ENCODE measurements at places on chromosomes 5 and 9.

- DNase-seq = no peak
These were observed 5.9 kb upstream of the TTC23L start for GRCh38 chr5:34833090-34833489.

- DNase-seq = no peak
These were observed 305.9 kb downstream of the MLLT3 start for GRCh38 chr9:20316372-20316771.

DNA sequence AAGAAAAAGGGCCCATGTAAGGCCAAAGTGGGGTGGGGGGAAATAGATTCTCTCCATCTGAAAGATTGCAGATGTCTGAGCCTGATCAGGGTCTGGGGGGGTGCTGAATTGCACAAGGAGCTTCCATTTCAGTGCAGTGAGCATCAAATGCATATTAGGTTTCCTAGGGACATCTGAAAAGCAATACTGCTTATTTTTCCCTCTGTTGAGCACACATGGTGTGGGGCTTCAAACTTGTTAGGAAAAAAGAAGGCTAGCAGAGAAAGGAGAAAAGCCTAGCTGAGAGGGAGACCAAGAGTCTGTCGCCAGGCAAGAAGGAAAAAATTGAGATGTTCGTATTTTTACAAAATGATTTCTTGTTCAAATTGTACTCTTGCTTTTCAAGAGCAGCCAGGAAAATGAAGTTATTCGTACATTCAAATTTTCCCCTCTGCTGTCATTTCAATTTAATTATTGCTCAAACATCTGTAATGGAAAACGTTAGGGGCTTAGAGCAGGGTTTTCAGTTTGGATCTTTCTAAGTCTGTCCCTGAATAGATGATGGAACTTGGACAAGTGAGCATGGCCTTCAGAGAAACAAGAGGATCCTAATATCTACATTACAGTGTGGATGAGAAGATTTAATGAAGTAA, 191.9 kb upstream of the GAS1 start:
- no peak for DNase-seq

DNA sequence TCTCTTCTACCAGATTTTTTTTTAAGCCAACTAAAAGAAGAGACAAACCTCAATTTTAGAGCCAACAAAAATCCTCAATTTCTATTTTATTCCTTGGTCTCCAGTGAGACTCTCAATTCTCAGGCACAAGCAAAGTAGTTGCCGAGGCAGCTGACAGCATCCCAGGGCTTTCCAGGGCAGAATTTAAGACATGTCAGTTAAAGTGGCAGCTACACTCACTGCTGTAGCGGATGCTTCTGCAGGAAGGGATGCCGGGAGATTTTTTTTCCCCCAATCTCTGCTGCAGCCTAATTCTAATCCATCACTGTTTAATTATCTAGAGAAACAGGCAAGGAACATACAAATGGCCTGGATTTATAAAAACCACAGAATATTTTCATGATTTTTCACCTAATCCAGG, 57.0 kb downstream of the TTC39B start:
- DNase-seq = no peak

- no peak for DNase-seq
These were observed 364.7 kb upstream of the CD180 start for GRCh38 chr5:67561151-67561932.

Measured in activated CD8-positive, alpha-beta memory T cell treated with anti-CD3 and anti-CD28 coated beads for 4 hours (primary cell).